ENCODE measurements at places on chromosomes 1 and 21.

DNA sequence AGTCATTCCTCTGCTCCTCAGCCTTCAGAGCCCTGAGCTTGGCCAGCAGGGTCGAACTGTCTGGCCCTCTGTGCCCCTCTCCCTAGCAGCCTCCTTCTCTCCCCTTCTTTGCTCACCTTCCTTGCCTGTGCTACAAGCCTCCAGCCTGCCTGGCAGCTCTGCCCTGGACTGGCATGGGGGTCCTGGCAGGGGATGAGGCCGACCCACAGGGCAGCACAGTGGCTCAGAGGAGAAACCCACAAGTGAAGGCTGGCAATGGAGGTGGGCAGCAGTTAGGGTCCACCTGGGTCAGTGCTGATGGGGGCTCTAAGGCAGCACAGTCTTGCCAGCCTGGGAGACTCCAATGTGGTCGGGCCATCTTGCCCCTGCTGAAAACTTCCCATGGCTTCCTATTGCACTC lies 274.2 kb downstream of the GRIK3 start:
- no peak for DNase-seq

DNA sequence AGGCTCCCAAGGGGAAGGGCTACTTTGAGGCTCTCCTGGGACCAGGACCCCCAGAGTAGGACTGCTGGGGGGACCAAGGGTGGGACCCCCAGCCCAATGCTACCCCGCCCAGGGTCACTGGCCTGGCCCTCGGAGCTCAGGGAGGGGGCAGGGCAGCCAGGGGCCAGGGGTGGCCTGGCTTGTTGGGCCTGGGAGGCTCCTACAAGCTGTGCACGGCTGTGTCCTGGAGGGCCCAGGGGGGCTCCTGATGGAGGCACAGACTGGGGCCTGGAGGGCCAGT lies 2.2 kb downstream of the HES4 start:
- no peak for DNase-seq

DNA sequence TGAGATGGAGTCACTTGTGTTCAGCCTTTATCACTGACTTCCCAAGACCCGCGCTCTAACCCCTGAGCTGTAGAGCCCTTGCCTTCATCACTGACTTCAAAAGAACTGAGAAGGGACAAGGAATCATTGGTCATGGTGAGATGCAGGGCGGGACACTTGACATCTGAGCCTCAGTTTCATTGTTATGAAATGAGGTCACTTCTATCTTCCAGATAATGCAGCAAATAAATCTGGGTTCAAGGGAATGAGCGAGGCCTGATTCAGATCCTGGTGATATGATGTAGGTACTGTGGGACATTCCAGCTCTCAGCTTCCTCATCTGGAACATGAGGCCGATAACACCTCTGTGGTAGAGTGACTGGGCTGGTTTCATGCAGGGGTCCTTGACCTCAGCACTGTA lies 13.8 kb downstream of the KAZN start:
- no peak for DNase-seq

DNA sequence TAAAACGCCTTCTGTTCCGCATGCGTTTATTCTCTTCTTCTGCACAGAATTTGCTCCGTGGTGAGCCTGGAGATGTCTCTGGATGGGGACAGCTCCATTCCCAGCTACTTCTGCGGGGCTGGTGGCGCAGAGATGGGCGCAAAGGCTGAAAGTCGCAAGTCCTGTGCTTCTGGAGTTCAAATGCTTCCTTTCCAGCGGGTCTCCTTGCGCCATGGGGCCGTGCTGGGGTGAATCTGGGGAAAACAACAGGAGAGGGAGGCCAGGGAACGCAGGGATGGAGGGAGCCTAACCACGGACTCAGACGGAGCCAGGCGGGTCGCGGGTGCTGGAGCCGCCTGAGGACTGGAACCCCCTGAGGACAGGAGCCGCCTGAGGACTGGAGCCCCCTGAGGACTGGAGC lies 2.9 kb upstream of the OR2T12 start:
- no peak for DNase-seq

DNA sequence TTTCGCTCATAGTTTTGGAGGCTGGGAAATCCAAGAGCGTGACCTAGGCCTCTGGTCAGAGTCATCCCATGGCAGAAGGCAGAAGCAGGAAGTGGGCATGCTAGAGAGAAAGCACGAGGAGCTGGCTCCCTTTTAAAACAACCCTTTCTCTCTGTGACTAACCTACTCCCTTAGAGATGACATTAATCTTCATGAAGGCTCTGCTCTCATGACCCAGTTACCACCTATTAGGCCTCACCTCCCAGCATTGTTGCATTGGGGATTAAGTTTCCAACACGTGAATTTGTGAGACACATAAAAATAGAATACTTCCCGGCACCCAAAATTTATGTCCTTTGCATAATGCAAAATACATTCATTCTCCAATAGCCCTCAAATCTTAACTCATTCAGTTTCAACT lies 223.1 kb upstream of the ST6GALNAC5 start:
- DNase-seq = no peak

DNA sequence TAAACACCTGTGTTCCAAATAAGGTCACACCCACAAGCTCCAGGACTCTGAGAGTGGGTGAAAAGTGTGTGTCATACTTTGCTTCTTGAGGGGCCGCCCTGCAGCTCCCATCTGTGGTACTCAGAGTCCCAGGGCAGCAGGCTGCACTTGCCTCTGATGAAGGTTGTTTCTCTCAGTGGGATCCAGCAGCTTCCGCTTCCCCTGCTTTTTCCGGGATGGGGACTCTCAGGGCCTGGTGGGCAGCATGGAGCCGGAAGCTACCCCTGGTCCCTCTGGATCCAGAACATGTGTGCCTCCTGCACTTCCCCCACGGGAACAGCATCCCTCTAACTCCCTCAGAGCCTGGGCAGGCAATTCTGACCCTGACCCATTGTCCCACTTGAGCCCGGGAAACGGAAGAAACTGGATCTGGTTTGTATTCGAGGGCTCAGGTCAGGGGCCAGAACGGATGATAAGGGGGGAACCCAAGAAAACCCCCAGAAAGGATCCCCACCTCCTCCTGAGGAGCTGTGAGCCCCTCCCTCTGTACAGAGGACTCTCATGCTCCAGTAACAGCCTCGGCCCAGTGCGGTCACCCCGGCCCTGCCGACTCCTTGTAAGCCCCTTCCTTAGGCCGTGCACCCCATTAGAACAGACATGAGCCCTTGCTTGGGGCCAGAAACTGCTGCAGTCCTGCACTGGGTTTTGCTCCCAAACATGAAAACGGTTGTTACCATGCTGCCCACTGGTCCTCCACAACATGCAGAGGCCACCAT lies 189.5 kb upstream of the C1orf174 start:
- no peak for DNase-seq

DNA sequence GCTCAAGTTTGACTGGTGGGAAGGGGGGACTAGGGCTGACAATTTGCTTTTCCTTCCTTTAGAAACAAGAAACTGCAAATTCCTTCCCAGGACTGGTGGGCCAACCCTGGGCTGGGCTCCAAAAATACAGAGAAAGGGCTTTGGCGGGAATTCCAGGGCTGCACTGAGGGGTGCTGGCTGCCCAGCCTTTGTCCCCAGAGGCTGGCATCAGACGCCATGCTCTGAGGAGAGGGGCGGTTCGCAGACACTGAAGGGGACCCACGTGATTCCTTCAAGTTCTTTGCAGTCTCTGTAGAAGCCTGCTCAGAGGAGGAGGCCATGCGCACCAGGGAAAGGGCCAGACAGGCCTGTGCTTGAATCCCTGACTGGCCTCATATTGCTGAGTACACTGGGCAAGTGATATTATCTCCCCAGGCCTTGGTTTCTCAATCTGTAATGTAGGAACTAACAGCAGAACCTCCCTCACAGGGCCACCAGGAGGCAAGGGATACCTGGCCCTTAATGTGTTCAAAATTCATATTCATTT lies 119.5 kb downstream of the EPHB2 start:
- no peak for DNase-seq

GRCh38 chr1:239725933-239726332 lies 339.6 kb downstream of the CHRM3 start:
- DNase-seq = no peak

GRCh38 chr21:46126309-46127238 lies 28.7 kb downstream of the COL6A2 start:
- no peak for DNase-seq

DNA sequence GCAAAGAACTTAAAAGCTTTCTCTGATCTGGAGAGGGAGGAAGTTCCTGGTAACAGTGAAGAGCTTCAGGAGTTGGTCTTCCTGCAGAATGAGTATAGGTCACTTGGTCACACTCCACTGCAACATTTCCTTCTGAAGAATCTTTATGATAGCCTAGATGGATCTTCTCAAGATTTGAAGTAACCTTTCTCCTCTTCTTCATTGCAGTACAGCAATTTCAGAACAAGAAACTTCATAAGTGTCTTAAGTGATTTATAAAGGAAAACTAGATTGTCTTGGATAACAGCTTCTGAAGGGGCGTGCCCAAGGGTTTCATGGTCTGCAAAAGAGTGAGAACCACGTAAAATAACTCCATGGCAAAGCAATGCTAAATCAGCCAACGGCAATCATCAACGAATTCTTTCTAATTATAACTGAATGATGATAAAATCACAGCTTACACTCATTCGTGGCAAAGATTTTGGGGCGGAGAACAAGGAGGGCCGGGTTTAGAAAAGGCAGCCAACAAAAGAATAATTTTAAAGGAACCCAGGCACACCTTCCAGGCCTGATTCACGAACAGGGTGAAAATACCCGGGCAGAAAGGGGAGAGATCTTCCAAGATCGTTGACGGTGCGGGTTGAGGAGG lies 53.9 kb upstream of the ASPM start:
- DNase-seq = no peak

DNA sequence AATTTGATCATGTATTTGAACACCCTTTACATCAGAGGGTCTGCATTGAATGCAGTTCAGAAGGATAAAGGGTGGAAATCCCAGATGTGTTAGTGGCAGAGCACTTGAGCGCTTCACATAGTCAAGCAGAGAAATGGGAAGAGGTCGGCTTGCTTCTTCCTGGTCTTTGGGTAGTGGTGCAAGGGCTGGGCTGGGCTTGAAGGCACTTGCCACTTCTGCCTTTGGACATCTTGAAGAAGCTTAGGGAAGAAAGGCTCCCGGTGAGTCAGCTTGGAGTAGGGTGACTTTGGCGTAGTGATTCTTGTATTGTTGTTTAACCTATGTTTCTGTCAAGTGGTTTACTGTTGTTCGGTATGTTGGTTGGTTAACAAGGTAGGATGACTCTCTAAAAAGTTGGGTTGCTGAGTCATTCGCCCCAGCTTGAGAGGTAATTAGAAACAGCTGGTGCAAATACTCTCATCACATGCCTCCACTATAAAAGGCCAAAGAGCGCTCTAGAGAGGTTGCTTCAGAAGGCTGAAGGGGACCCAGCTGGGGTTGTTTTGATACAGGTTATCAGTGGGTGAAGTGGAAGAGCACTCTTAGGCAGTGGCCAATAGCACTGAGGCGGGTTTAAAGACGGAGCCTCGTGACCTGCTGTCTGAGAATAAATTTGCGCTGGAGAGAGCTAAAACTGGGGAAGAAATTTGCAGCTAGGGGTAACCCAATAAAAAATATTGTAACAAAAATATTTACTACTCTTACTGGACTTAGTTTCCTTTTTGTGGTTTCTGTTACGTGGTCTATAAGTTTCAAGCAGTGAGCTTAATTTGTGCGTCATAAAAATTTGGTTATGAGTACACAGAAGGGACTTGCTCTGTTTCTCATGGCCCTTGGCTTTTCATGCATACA lies 1.4 kb downstream of the BACH1 start:
- peak; percentile 16 for DNase-seq

- no peak for DNase-seq
These were observed 51.7 kb upstream of the NFASC start for GRCh38 chr1:204818998-204819397.

- DNase-seq = peak; percentile 41
These were observed 18.5 kb downstream of the ALDH4A1 start for GRCh38 chr1:18883636-18884418.

DNA sequence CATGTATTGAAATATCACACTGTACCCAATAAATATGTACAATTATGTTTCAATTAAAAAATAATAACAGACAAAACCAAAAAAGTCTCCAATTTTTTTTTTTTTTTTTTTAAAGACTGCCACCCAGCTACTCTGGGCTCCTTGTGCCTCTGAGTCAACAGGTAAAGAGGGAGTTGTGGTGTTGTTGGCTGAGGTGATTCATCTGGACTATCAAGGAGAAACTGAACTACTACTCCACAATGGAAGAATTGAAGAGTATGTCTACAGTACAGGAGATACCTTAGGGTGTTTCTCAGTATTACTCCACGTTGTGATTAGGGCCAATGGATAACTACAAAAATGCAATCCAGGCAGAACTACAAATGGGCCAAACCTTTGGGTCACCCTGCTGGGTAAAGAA lies 67.9 kb downstream of the SCMH1 start:
- no peak for DNase-seq

DNA sequence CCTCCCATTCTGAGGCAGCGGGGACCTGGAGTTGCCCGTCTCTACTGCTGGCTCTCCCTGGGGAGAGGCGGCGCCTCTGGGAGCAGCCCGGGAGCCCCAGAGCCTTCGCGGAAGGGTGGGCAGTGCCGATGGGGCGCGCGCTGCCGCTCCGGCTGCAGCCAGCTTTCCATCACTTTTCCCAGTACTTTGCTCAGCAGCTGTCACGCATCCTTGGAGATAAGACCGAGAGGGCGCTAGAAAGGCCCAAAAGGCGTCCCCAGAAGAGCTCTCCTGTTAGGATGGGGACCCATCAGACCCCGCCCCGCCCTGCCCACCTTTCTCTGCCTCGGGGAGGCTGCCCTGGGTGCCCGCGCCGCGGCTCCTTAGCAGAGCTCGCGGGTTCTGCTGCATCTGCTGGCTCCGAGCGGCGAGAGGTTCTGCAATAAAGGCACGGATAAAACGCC lies 534 bp downstream of the KCNH1 start:
- no peak for DNase-seq

GRCh38 chr1:113320272-113320671 lies 70.0 kb upstream of the MAGI3 start:
- DNase-seq = no peak

- no peak for DNase-seq
These were observed 8.6 kb downstream of the FMOD start for GRCh38 chr1:203342192-203342940.

DNA sequence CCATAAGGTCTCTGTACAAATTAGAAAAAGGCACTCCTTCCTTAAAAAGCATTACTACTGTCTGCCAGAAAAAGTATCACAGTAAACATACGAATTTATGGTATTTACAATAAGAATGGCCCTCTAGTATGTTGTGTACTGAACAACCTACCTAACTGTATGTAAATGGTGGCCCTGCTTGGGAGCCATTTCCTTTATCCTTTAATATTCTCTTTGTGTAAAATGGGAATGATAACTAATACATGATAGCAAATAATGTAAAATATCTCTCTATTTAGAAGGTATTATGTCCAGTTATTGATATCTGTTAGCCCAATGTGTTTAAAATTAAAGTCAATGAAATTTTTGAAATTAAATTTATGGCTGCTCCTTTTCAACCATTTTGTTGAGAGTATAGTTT lies 5.2 kb downstream of the DR1 start:
- DNase-seq = no peak

DNA sequence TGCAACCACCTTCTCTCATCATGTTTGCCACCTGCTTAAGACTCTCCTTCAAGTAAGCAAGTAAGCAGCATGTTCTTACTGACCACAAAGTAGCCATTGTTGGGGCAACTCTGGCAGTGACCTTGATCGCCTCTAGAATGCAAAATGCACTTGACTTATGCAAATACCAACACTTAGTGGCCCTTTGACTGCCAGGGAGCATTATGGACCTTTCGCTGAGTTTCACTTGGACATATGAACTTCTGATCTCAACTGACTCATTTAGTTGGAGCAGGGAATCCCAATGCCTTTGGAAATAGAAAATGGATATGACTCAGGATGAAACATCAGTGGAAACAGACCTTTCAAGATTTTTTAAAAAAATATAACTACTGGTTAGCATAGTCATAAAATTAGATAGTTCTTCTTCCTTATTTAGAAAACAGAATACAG lies 6.1 kb upstream of the PLA2G5 start:
- DNase-seq = no peak

Measured in activated CD8-positive, alpha-beta memory T cell treated with anti-CD3 and anti-CD28 coated beads for 4 hours (primary cell).